ENCODE measurements at places on chromosomes 1 and 21. TPM values are rescaled to one million over a fixed set of nuclear protein-coding genes. Genes with fewer than 3 reads are reported as not detected.

GRCh38 chr1:171195767-171196166 lies 10.7 kb downstream of the FMO2 start:
- H3K4me1 ChIP-seq = no peaks in the 10 kb centered on the region
- H3K4me3 ChIP-seq = no peak overlapping the region
- no peaks in the 10 kb centered on the region for H3K27me3 ChIP-seq
- no peak for DNase-seq
- H3K27ac ChIP-seq = no peak overlapping the region
- H3K36me3 ChIP-seq = no peaks in the 10 kb centered on the region

Gene CLDN17
- total RNA-seq = not detected

Gene ATP1A4
- not detected for total RNA-seq

- no peaks in the 10 kb centered on the region for H3K27me3 ChIP-seq
- DNase-seq = no peak
- H3K4me3 ChIP-seq = no peak overlapping the region
- no peak overlapping the region for H3K27ac ChIP-seq
- no peaks in the 10 kb centered on the region for H3K4me1 ChIP-seq
Measured at GRCh38 chr1:58996341-58997059, 212.7 kb upstream of the JUN start.

Gene AMY1C
- not detected for total RNA-seq

Gene PLA2G2D
- not detected for total RNA-seq

- no peaks in the 10 kb centered on the region for H3K36me3 ChIP-seq
- H3K27me3 ChIP-seq = no peaks in the 10 kb centered on the region
- peaks cover under 1% of the 10 kb centered on the region for H3K4me1 ChIP-seq
- DNase-seq = no peak
Measured at GRCh38 chr1:157095551-157095950, 4.1 kb downstream of the ETV3L start.
